Smooth muscle cell of trachea (primary cell): ENCODE measurements at places on chromosomes 4 and X. TPM values are rescaled to one million over a fixed set of nuclear protein-coding genes. Genes with fewer than 3 reads are reported as not detected.

ARX gene
- not detected in 2 replicates for total RNA-seq

P2RY4 gene
- total RNA-seq: 0.44 TPM in 1 of 2 replicates, not detected in the other

PDLIM3 gene
- 20.8 and 40.9 TPM in 2 replicates for total RNA-seq

CXCL11 gene
- total RNA-seq: 0.15 TPM in 1 of 2 replicates, not detected in the other

DRD5 gene
- total RNA-seq: not detected in 2 replicates

CTBP1 gene
- total RNA-seq: 326 and 458 TPM in 2 replicates

SLITRK2 gene
- not detected in 2 replicates for total RNA-seq
